ENCODE measurements at places on chromosomes 12 and 14.

GRCh38 chr12:85697003-85697402 lies 139.2 kb downstream of the RASSF9 start:
- no peak for DNase-seq

- DNase-seq: no peak
Measured at GRCh38 chr12:70074510-70074909, 168.7 kb upstream of the CNOT2 start.

DNA sequence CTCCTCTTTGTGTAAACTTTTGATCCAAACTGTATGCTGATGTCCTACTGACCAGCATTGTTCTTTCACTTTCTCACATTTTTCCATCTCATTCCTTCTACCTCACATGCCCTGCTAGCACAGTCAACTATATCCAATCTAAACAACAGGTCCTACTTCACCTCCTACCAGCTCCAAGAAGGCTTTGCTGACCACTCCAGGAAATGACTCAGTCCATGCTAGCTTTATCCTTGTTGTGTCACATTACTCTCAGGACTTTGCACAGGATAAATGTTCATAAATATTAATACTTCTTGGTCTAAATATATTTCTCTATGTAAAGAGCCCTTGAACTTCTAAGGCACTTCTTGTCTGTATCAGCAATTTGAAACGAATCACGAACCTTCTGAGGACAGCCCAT lies 64.9 kb upstream of the PCED1B start:
- DNase-seq: peak; percentile 24

GRCh38 chr14:54834727-54835126 lies 67.9 kb downstream of the GCH1 start:
- DNase-seq: no peak

- DNase-seq: no peak
Measured at GRCh38 chr12:61915420-61915819, 344.8 kb upstream of the USP15 start.

DNA sequence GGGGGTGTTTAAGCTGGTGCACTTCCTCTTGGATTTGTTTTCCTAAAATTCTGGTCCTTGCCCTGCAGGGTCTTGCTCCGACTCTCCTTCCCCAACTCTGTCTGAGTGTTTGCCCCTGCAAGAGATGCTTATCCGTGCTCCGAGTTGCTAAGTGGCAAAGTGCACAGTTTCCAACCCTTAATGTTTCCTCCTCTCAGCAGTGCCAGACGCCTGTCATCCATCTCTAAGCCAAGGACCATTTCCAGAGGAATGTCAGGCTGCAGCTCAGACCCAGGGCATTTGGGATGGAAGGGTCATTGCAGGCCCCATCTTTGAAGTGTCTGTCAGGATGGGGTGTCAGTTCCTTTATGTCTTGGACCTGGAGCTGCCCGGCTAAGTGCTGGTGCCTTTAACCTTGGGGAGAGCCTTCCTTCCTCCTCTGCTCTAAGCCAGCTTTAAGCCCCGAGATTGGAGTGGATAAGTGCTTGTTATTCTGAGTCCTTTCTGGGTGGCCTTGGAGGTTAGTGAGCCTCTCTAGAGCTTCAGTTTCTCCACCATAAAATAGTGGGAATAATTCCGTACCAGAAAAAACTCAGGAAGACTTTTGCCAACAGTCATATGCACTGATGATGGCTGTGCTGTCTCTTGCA lies 15.0 kb downstream of the WNT5B start:
- no peak for DNase-seq

DNA sequence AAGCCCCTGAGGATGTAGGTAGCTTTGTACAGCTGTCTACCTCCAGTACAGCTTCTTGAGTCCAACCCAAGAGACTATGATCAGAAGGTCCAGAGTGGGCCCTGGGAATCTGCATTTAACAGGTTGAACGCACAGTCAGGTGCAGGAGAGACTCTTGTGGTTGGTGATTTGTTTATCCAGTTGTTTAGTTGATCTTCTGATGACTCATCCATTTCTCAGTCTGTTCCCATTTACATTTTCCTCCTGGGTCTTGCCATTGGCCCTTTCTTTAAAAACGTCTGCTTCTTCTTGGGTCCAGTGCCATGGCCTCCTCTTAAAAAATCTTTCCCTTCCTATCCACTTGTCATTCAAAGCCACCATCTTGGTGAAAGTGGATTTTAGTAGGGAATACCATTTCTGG lies 734.2 kb downstream of the MED13L start:
- no peak for DNase-seq

- peak; percentile 67 for DNase-seq
Measured at GRCh38 chr12:92144631-92145480, 790 bp downstream of the BTG1 start.

- DNase-seq: no peak
Measured at GRCh38 chr14:77275041-77275580, 4.1 kb upstream of the NGB start.

DNA sequence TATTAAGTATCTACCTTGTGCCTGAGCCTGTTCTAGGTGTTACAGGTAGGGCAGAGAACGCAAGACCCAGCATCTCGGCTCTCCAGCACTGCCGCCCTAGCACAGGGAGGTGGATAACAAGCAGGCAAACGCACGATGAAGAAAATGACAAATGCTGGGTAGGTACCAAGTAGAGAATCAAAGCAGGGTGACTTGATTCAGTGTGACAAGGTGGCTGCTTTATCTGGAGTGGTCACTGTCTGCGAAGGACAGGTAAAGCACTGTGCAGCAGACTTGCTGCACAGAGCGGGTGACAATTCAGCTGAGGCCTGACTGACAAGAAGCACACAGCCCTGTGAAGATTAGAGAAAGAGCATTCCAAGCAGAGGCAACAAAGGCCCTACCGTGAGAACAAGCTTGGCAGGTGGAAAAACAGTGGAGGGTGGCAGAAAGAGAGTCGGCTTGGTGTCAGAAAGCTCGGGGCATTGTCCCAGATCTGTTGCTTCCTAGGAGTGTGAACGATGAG lies 12.9 kb downstream of the PRKCH start:
- DNase-seq: no peak

DNA sequence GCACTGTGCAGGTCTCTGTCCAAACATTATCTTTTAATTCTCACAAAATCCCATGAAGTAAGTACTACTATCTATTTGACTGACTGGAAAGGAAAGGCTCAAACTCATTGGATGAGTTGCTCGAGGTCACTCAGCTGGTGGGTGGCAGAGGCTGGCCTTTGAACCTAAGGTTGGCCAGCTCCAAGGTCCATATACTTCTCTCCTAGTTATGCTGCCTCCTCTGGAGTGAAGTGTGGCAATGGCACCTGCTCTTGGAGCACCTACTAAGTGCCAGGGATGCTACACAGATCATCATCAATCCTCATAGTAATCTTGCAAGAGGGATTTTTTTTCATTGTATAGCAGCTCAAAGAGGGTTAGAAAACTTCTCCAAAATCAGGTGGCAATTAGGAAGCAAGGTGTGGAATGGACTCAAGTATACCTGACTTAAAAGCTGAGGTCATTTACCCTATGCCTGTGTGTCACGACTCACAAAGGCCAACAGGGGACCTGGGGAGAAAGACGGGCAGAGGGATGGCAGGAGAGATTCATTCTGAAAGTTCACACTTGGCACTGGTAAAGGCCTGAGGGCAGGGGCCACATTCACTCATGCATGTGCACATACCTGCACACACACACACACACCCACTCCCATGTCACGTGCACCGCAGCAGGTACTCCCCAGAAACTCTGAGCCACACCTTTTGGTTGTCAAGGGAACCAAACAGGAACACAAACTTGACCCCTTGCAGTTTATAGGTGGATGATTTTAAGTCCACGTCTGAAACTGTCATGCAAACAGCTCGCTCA lies 146.4 kb downstream of the FOXN3 start:
- DNase-seq: peak; percentile 8

DNA sequence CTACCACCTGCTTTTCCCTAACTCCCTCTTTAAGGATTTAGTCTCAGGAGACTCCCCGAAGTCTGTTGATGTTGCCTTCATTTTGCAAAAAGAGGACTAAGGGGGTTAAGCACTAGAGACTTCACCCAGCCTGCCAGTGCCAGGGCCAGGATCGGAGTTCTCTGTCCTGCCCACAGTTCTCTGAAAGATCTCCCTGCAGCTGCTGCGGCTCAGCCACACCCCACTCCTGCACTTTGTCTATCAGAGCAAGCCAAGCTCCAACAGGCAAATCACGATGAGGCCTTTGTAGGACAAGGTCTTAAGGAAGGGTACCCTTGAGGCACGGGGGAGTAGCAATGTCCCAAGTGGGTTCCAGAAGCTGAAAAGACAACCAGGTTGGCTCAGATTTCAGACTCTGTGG lies 148.8 kb upstream of the EGLN3 start:
- no peak for DNase-seq

DNA sequence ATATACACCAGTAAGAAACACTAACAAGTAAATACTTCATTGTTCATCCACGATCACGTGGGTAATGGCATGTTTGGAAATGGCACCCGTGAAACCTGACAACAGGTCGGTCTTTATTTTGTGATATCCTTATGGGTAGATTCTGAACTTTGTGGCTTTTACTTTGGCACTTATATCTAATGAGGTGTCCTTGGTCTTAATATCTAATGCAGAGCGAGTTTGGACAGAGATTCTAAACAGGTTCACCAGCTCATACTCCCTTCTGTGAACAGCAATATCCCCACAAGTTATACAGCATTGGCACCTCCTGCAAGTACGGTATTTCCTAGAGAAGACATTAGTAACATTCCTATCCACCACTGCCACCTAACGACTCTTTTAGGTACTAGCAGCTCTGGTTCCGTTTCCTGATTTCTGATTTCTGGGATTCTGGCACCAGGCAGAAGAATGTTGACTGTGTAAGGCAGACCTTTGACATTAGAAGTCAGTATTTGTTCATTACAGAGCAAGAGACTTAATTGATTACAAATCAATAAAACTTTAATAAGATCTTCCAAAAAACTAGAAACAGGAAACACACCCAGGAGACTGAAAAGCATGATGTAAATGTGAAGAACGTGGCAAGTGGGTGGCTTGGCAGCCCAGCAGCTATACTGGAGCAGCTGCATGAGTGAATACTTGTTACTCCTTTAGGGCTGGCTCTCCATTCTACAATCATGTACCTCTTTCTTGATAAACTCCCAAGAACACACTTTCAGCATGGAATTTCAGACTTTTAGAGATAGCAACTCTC lies 2.5 kb downstream of the ANG start:
- peak; percentile 63 for DNase-seq

GRCh38 chr14:24534286-24534685 lies 26.2 kb upstream of the CMA1 start:
- DNase-seq: no peak

- no peak for DNase-seq
Measured at GRCh38 chr12:47306130-47306529, 226.4 kb upstream of the AMIGO2 start.

GRCh38 chr14:53615252-53615651 lies 341.4 kb downstream of the BMP4 start:
- no peak for DNase-seq

GRCh38 chr14:34177466-34177865 lies 226.6 kb upstream of the EGLN3 start:
- no peak for DNase-seq

DNA sequence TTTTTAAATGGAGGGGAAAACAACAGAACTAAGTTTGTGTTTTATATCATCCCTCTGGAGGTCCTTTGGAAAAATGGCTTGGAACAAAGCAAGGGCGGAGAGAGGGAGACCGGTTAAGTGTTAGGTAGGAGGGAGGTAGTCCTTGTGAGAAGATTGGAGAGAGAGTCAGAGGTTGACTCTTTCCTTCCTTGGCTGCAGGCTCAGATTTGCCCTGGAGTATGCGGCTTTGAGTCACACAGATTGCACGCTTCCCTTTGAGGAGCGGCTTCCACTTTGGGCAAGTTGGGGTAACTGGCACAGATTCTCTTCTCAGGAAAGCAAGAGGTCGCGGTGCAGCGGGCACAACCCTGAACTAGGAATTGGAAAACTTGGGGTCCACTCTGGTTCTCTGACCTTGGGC lies 9.9 kb downstream of the SOCS2 start:
- DNase-seq: no peak

DNA sequence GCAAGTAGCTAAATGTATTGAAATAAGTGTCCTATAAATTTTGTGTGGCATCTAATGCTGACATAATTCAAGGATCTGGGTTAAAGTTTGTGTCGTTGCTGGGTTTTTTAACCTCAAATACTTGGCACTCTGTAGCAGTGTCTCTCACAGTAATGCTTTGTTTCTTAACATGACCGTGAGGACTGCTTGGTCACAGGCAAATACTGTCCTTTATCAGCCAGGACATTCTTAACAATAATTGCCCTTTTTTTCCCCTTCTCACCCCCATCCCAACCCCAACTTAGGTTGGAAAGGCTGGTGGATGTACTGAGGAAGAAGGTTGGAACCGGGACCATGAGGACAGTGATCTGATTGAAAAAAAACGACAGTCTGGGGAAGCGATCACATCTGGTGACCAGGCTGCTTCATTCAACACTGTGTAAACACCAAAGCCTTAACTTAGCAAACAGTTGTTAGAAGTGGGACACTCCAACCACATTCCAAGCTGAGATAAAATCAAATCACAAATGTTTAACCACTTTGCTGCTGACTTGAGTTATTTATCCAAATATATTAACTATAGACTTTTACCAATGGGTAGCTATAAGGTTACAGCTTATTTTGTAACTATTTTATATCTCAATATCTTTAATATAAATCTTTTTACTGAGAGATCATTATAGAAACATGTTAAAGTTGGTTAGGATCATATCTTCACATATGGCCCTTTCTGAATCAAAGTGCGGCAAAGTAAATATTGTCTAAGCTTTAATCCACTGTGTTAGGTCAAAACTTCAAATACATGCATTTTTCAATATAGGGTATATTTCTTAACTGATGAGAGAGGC lies 48.2 kb downstream of the FOXA1 start:
- peak; percentile 12 for DNase-seq

- no peak for DNase-seq
Measured at GRCh38 chr12:116400636-116401372, 123.3 kb upstream of the MED13L start.

- DNase-seq: no peak
Measured at GRCh38 chr12:118427819-118428218, 51.5 kb downstream of the SUDS3 start.

- DNase-seq: no peak
Measured at GRCh38 chr12:91877022-91877421, 268.6 kb downstream of the BTG1 start.

GRCh38 chr12:24810378-24810777 lies 138.5 kb downstream of the BCAT1 start:
- no peak for DNase-seq

- no peak for DNase-seq
Measured at GRCh38 chr12:80912901-80913770, 24.6 kb downstream of the LIN7A start.

DNA sequence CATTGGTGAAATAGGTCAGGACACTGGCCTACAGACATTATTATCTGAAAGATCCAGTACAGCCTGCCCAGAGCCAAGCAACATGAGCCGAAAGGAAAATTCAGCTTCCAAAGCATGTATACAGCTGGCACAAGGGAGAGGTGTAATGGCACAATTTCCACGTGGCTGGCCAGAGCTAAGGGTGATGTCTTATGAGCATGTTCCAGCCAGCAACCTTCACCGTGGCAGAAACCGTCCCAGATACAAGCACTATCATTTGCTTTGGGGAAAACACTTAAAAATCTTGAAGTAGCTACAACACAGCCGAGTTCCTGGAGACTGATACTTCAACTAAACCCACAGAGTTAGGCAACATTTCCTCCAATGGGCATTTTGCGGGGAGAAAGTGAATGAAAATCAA lies 44.5 kb downstream of the CORO1C start:
- DNase-seq: no peak

Data from Caki2 (cell line).